Activated CD4-positive, alpha-beta T cell treated with anti-CD3 and anti-CD28 coated beads for 1 hour (primary cell): ENCODE measurements at places on chromosomes 6 and 20.

- DNase-seq: no peak
Measured at GRCh38 chr6:118815495-118815894, 78.5 kb upstream of the ASF1A start.

DNA sequence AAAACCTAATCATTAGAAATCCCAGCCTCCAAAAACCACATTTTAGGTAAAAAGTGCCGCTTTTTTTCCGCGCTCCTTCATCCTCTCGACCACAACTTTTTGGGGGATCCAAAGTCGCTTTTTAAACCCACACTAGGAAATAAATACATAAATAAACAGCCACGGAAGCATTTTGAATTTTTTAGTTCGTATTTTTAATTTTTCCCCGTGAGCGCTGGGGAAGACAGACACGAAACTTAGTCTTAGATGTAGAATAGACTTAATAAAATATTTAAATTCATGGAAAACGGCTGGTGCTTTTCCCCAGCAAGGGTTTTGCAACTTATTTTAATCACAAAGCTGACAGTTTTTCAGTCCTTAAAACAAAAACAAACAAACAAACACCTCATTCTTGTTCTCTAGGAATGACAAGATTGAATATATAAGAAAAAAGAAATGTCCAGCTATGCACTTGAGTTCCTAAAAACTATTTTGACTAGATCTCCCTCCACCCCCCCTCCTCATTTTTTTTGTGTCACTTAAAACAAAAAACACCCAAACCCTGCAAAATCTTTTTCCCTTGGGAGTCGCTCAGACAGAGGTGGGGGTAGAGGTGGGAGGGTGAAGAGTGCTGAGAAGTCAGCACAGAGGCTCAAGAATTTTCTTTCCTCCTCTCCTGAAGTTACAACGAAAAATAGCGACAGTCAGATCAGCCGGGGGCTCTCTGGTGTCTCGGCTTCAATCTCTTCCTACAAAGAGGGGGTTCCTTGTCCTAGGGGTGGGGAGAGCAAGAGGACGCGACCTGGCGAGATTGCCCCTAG is 43.4 kb upstream of the SUPT3H start:
- no peak for DNase-seq

- DNase-seq: no peak
Measured at GRCh38 chr20:62059401-62059800, 6.3 kb downstream of the TAF4 start.

- no peak for DNase-seq
Measured at GRCh38 chr6:164183556-164184123, 769.1 kb downstream of the QKI start.

DNA sequence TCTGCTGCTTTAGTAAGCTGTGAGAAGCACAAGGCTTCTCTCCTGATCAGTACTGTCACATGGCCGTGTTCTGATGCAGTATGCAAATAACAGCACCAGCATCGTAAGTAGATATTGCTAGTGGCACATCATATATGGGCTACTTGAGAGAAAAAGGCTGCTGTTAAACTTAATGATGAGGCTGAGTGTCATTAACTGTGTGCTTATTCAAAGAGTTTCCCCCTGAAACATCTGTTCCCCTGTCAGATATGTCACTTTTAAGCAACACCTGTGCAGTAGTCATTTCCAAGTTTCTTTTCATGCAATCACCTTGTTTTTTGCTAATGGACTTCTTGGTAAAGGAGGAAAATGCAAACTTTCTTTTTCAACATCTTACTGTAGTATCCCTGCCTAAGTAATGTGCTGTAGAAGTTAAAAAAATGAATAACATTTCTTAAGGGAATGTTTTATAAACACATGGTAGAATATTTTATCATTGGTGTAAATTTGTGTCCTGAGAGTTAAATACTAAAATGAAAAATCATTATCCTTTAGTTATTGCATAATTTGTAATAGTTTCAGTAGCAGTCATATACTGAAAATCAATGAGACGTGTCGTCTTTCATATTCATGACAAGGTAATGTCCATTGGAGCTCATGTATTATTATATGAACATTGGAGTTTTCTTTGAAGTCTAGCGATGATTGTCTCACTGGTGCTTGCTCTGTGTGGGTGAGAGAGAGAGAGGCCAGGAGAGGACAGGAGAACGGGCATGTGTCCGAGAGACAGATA is 366.3 kb downstream of the CDKAL1 start:
- DNase-seq: no peak

- no peak for DNase-seq
Measured at GRCh38 chr6:108168501-108169463, 3.0 kb downstream of the NR2E1 start.

GRCh38 chr20:50892394-50892793 is 38.8 kb downstream of the ADNP start:
- no peak for DNase-seq

GRCh38 chr6:150537893-150538292 is 61.8 kb upstream of the PLEKHG1 start:
- DNase-seq: no peak
